ENCODE measurements at places on chromosomes 2 and 18. TPM values are rescaled to one million over a fixed set of nuclear protein-coding genes. Genes with fewer than 3 reads are reported as not detected.

DNA sequence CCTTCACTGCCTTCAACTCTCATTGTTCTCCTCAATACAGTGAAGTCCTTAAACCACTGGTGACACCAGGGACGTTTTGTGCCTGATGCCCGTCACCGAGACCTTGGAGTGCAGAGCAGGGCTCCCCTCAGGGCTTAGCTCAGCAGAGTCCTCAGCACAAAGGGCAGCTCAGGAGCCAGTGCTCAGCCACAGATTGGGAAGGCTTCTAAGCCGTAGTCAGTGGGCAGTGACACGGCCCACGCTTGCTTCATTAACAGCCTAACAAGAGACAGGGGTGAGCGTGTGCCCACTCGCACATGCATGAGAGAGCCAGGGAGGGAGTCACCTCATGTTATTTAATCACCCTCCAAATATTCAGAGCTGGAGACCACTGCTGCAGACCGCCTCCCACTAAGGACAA, 137.5 kb downstream of the SH3RF3 start:
- no peaks in the 10 kb centered on the region for H3K27me3 ChIP-seq
- no peak overlapping the region for H3K4me3 ChIP-seq
- peak; percentile 48 for DNase-seq
- no peak overlapping the region for H3K27ac ChIP-seq
- no peaks in the 10 kb centered on the region for H3K36me3 ChIP-seq

DNA sequence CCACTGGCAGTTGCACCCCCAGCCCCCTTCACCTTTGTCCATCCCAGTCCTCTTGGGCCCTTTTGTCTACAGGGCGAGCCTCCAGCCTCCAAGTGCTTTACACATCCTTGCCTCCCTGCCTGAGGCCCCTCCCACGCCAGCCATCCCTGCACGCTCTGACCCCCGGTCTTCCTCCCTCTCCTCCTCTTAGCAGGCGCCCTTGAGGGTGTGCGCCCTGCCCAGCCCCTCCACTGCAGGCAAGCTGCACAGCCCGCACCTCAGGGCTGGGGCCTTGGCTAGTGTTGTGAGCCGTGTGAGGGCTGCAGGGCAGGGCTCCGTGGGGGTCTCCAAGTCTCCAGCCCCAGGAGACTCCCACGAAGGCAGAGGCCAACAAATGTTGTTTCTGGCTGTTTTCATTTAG, 6.9 kb downstream of the BOK start:
- H3K27ac ChIP-seq: peak overlapping the region; percentile 94
- H3K4me3 ChIP-seq: no peak overlapping the region
- peak; percentile 62 for DNase-seq
- H3K4me1 ChIP-seq: no peaks in the 10 kb centered on the region

GRCh38 chr2:28616396-28616999, 120.6 kb downstream of the PLB1 start:
- no peak overlapping the region for H3K27ac ChIP-seq
- H3K36me3 ChIP-seq: no peaks in the 10 kb centered on the region

DNA sequence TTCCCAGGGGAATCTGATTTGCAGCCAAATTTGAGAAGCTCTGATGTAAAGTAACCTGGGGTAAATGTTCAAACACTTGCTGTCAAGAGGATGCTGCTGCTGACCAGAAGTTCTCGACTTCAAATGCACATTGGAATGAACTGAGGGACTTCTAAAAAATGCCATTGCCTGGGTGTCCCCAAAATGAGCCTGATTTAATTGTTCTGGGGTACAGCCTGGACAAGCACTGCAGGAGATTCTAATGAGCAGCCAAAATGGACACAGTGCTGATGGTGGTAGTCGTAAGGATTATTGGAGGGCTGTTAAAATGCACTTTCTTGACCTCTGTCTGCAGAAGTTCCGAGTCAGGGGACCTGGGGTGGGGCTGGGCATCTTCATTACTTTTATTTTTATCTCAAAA, 49.5 kb downstream of the LIPG start:
- no peaks in the 10 kb centered on the region for H3K4me1 ChIP-seq
- no peak for DNase-seq
- no peaks in the 10 kb centered on the region for H3K36me3 ChIP-seq
- no peaks in the 10 kb centered on the region for H3K27me3 ChIP-seq
- H3K4me3 ChIP-seq: no peak overlapping the region

- H3K4me1 ChIP-seq: no peaks in the 10 kb centered on the region
- no peak overlapping the region for H3K4me3 ChIP-seq
- no peak overlapping the region for H3K27ac ChIP-seq
These were observed 218.8 kb downstream of the SCG2 start for GRCh38 chr2:223383315-223383714.

DNA sequence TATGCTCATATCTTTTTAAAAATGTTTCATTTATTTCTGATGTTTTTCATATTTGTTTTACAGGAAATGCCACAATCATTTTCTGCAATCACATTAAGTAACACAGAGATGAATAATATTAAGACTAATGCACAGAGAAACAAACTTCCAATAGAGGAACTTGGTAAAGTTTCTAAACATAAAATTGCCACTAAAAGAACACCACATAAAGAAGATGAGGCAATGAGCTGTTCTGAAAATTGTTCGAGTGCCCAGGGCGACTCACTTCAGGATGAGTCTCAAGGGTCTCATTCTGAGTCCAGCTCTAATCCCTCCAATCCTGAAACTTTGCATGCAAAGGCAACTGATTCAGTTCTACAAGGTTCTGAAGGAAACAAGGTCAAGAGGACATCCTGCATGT, 70.4 kb downstream of the APLF start:
- no peak for DNase-seq
- H3K27ac ChIP-seq: no peak overlapping the region
- H3K27me3 ChIP-seq: no peaks in the 10 kb centered on the region

- peak; percentile 85 for DNase-seq
- peaks cover 4% of the 10 kb centered on the region for H3K36me3 ChIP-seq
These were observed 127.3 kb downstream of the RNF144A start for GRCh38 chr2:7044253-7045250.

- no peaks in the 10 kb centered on the region for H3K4me1 ChIP-seq
- H3K27me3 ChIP-seq: no peaks in the 10 kb centered on the region
- H3K36me3 ChIP-seq: no peaks in the 10 kb centered on the region
- no peak overlapping the region for H3K27ac ChIP-seq
- no peak overlapping the region for H3K4me3 ChIP-seq
- DNase-seq: no peak
These were observed 379.0 kb upstream of the CHST9 start for GRCh38 chr18:27564066-27564465.

DNA sequence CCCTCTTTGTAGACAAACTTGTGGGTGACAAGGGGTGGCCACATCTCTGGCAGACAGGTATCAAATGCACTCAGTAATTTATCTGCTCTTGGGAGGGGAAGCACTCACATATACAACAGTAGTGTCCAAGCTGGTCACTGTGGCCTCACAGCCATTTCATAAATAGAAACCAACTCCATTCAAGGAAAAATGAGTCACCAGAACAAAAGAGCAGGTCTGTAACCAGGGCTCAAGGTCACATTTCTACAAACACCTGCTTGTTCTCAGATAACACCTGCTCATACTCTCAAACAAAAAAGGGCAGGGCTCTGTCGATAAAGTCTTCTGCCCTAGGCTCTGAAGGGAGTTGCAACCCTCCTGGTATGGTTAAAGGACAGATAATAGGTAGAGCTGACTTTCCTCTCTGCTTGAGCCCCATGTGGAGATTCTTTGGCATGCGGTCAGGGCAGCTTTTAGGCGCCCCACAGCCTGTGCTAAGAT, 459.0 kb downstream of the BCL11A start:
- no peaks in the 10 kb centered on the region for H3K4me1 ChIP-seq
- H3K27ac ChIP-seq: no peak overlapping the region
- H3K4me3 ChIP-seq: no peak overlapping the region
- no peaks in the 10 kb centered on the region for H3K27me3 ChIP-seq

- no peak overlapping the region for H3K4me3 ChIP-seq
- no peak overlapping the region for H3K27ac ChIP-seq
- H3K4me1 ChIP-seq: no peaks in the 10 kb centered on the region
- no peak for DNase-seq
- H3K36me3 ChIP-seq: peaks cover 41% of the 10 kb centered on the region
These were observed 69.7 kb downstream of the FEZ2 start for GRCh38 chr2:36528274-36528673.

DNA sequence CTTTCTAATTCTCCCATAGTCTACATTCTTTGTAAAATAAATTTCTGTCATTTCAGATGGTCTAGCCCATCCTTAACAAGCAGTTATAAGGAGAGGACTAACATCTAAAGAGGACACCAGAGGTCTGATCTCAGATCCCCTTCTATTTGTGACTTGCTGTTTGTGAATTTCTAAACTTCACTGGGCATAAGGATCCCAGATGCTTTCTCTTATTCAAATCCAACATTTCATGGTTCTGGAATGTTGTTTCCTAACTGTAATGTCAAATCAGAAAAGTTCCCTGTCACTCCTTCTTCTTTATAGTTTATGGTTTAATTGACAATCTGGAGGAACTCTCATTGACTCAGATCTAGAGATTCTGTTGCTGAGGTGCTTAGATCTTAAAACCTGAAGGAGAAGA, 430.2 kb downstream of the MEIS1 start:
- H3K36me3 ChIP-seq: no peaks in the 10 kb centered on the region
- H3K4me1 ChIP-seq: peaks cover 60% of the 10 kb centered on the region
- no peaks in the 10 kb centered on the region for H3K27me3 ChIP-seq
- H3K4me3 ChIP-seq: no peak overlapping the region
- H3K27ac ChIP-seq: peak overlapping the region; percentile 88

- no peaks in the 10 kb centered on the region for H3K36me3 ChIP-seq
- DNase-seq: no peak
- peak overlapping the region; percentile 15 for H3K27ac ChIP-seq
- no peak overlapping the region for H3K4me3 ChIP-seq
- H3K27me3 ChIP-seq: no peaks in the 10 kb centered on the region
These were observed 34.6 kb downstream of the EFEMP1 start for GRCh38 chr2:55888936-55889335.

GRCh38 chr2:138522556-138522955, 21.0 kb downstream of the SPOPL start:
- H3K36me3 ChIP-seq: peaks cover 4% of the 10 kb centered on the region
- H3K4me3 ChIP-seq: no peak overlapping the region
- H3K4me1 ChIP-seq: peaks cover 38% of the 10 kb centered on the region
- no peak for DNase-seq

GRCh38 chr2:158009399-158009798, 92.3 kb upstream of the UPP2 start:
- no peak for DNase-seq
- no peaks in the 10 kb centered on the region for H3K27me3 ChIP-seq
- H3K4me3 ChIP-seq: no peak overlapping the region
- no peaks in the 10 kb centered on the region for H3K4me1 ChIP-seq
- H3K27ac ChIP-seq: no peak overlapping the region

DNA sequence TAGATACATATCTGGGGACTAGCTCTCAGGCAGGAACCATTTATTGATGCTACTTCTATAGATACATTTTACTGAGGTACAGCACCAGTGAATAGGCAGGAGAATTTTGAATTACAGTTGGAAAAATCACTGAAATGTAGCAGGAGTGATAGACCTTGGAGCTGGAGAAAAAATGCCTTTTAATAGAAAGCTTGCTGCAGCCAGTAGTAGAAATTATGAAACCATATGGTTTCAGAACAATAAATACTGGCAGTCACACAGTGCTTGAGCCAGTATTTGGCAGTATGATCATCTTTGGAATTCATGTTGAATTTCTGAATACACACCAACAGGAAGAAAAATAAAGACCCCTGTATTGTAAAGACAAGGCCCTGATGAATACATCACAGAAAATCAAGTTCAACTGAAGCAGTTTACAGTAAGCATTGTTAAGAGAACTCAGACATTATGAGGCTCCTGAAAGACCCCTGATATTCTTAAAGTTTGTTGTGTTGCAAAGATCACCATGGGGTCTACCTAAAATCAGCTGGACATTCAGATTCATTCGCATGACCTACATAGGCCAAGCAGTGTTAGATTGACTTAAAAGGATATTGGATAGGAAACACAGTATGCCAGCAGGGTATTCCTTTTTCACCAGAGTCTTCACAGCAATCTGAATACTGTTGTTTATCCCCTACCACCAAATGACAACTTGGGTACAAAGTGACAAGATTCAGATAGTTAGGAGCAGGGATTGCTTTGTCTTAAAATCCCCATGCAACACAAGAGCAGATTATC, 139.0 kb downstream of the EHBP1 start:
- no peak for DNase-seq
- no peak overlapping the region for H3K4me3 ChIP-seq
- no peak overlapping the region for H3K27ac ChIP-seq
- H3K27me3 ChIP-seq: no peaks in the 10 kb centered on the region

The FKBP7 gene
- 24.3 TPM for total RNA-seq

The IL36A gene
- total RNA-seq: not detected

The SIX3 gene
- not detected for total RNA-seq

The COL4A4 gene
- total RNA-seq: 1.2 TPM

The METAP1D gene
- total RNA-seq: 7.8 TPM

The ZSCAN30 gene
- total RNA-seq: 23.2 TPM

The IRS1 gene
- total RNA-seq: 21.2 TPM

Measured in sigmoid colon (tissue), 7 donors.